ENCODE measurements at places on chromosomes 11 and 22. TPM values are rescaled to one million over a fixed set of nuclear protein-coding genes. Genes with fewer than 3 reads are reported as not detected.

- DNase-seq: no peak
Observed at GRCh38 chr11:130415731-130416529, 12.5 kb downstream of the ADAMTS8 start.

DNA sequence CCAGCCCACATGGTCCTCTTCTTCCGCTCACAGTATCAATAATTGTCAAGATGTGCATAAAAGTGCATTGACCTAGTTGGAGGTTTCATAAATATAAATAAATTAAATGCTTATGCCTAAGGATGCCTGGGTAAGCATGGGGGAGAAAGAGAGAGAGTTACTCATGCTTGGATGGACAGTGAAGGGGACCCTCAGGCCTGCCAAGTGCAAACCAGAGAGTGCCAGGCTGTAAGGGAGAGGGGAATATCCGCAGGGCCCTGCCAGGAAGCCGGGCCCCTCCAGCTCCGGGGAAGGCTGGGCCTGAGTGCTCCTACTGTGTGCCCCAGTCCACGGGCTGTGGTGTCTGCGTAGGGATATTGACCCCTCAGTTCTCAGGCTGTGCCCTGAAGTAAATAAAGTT, 214.6 kb downstream of the DSCAML1 start:
- DNase-seq: no peak

ESAM gene
- polyA plus RNA-seq: 74.9 TPM

DNA sequence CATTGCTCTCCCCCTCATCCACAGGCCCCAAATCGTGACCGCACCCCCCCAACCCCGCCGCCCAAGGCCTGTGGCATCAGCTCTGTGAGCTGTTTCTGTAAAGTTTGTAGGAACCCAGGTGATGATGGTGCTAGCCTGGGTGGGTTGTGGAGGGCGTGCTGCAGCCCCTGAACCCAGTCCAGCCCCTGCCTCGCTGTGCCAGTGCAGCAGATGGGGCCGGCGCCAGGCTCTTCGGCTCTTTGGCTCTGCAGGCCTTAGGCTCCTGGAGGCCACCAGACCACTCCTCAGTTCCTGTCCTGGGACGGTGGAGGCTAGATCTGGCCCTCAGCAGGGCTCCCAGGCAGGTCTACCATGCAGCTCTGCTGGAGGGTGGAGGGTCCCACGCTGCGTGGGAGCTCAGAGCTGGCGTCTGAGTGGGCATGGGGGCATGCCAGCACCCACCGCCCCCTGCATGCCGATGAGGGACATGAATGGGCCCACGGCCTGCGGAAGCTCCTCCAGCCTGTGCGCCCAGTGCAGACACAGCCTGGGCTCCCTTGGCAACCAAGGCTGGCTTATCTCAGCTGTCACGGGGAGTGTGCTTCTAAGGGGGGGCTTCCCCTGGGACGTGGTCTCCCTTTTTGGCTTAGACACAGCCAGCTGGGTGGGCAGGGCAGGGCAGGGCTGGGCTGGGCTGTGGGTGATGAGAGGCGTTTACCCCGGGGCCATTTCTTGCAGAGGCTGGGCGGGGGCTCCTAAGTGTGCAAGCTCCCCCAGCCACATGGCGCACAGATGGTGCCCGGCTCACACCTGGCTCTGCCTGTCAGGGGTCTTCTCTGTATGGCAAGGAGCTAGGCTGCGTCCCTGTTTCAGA, 1187.6 kb downstream of the BRD1 start:
- DNase-seq: no peak

MAPK11 gene
- 7.3 TPM for polyA plus RNA-seq

All from right renal pelvis (tissue), 4 donors.